ENCODE measurements at places on chromosomes 5 and 9. TPM values are rescaled to one million over a fixed set of nuclear protein-coding genes. Genes with fewer than 3 reads are reported as not detected.

- peaks cover 27% of the 10 kb centered on the region for H3K4me1 ChIP-seq
- H3K4me3 ChIP-seq: no peak overlapping the region
- H3K36me3 ChIP-seq: no peaks in the 10 kb centered on the region
Measured at GRCh38 chr9:71761938-71762353, 6.4 kb downstream of the CEMIP2 start.

GRCh38 chr5:114316167-114316566 is 45.7 kb upstream of the KCNN2 start:
- no peak overlapping the region for H3K4me3 ChIP-seq
- peak; percentile 31 for DNase-seq
- no peaks in the 10 kb centered on the region for H3K36me3 ChIP-seq
- no peak overlapping the region for H3K27ac ChIP-seq

DNA sequence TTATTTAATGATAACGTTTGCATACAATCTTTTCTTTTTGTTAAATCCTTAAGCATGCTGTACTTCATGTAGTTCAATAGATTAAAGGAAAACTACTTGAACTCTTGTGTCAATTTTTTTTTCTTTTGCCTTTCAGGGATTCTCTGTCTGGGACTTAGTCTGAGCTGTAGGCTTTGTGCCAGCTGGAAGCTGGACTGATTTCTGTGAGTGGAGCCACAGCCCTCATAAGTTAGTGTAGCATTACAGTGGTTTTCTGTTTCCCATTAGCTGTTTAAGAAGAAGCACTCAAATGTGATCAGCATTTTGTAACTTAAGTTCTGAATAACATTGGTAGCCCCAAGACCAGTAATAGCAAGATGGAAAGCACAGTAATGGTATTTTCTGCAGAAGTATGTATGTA is 330.6 kb upstream of the MEF2C start:
- no peaks in the 10 kb centered on the region for H3K36me3 ChIP-seq
- H3K27ac ChIP-seq: no peak overlapping the region
- peak; percentile 92 for DNase-seq
- peaks cover 2% of the 10 kb centered on the region for H3K4me1 ChIP-seq
- no peaks in the 10 kb centered on the region for H3K27me3 ChIP-seq

GRCh38 chr5:81105261-81105877 is 127.8 kb upstream of the CKMT2 start:
- H3K4me3 ChIP-seq: no peak overlapping the region
- H3K4me1 ChIP-seq: no peaks in the 10 kb centered on the region
- no peak overlapping the region for H3K27ac ChIP-seq
- DNase-seq: no peak
- no peaks in the 10 kb centered on the region for H3K36me3 ChIP-seq

GRCh38 chr9:76529653-76530052 is 70.7 kb downstream of the GCNT1 start:
- H3K4me1 ChIP-seq: peaks cover 7% of the 10 kb centered on the region
- no peak overlapping the region for H3K27ac ChIP-seq
- no peaks in the 10 kb centered on the region for H3K36me3 ChIP-seq
- no peaks in the 10 kb centered on the region for H3K27me3 ChIP-seq
- H3K4me3 ChIP-seq: no peak overlapping the region

DNA sequence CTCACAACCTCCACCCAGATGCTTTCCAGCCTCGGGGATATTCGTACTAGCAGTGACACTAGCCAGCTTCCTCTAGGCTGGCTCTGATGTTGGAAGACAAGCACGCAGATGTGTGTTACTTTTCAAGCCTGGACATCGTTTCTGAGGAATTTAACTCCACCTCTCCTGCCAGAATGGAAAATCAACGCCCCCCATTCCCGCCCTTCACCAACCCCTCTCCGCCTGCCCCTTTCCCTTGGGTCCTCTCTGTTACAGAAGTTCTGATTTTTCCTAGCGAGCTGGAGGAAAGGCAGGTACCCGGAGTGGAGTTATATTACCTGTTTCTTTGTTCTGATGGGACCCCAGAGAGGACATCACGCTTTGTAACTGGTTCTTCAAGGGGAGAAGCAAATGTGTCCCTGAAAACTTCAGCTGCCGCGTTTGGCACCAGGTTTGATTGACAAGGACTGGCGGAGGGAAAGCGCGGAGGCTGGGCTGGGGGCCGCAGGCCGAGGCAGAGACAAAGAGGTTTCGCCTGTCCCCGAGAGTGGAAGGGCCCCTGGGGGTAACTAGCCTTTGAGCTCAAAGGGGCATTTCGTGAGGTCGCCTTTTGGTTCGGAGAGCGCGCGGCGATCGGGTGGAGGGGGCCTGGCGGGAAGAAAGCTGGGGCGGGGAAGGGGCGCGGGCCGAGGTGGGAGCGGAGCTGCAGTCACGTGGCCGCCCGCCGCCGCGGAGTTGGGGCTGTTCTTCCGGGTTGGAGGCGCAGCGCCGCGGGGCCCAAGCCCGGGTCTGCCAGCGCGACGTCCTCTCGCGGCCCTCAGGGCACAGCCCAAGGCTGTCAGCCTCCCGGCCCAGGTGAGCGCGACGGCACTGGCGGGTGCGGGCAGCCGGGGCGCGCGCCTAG is at the start of gene NNT:
TSS of gene NNT (plus strand) at position 720 of the 883 bp plus-strand sequence. CDS start 6,016 bp downstream, outside the sequence.
- no peaks in the 10 kb centered on the region for H3K27me3 ChIP-seq
- peak within 1 kb of the TSS; percentile 64 for H3K4me3 ChIP-seq
- peaks cover 6% of the 10 kb centered on the region for H3K4me1 ChIP-seq
- no peaks in the 10 kb centered on the region for H3K36me3 ChIP-seq
- peak within 1 kb of the TSS; percentile 89 for H3K27ac ChIP-seq

Gene FAM78A
- polyA plus RNA-seq: 0.26 TPM

Gene MED22
- 14.8 TPM for polyA plus RNA-seq

Gene CEP120
- polyA plus RNA-seq: 10.8 TPM

Gene ELOVL7
- 0.07 TPM for polyA plus RNA-seq

Gene CTNND2
- not detected for polyA plus RNA-seq

Gene IL9
- polyA plus RNA-seq: not detected
